ENCODE measurements at places on chromosomes 16 and 17.

DNA sequence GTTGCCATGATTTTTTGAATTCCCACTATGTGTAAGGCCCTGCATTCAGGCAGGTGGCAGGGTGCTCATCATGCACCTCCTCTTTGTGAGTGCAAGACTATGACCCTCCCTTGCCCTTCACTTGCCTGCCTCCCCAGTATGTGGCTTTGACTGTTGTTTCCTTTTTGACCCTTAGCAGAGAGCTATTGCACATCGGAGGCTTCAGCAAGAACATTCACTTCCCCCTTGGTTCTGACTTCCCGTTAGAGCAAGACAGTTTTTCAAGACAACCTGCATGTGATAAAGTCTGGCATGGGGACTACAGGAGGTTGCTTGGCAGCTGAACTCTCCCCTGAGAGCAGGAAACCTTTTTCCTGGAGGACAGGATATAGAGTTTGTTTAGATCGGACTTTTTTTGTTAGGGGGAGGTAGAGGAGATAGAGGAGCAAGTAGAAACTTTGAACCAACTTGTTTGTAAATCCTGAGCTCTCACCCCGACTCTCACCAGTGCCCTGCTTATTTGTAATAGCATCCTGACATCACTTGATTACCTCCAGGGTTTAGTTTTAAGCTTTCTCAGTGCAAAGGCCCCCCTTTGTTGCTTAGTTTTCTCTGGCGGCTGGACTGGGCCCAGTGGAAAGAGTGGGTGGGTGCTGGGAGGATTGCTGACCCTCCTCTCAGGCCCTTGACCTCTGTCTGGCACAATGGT is 34.3 kb downstream of the LIMD2 start:
- no peak for ATAC-seq

- ATAC-seq, result no peak
These were observed 295.5 kb upstream of the EEF2KMT start for GRCh38 chr16:5393070-5393469.

DNA sequence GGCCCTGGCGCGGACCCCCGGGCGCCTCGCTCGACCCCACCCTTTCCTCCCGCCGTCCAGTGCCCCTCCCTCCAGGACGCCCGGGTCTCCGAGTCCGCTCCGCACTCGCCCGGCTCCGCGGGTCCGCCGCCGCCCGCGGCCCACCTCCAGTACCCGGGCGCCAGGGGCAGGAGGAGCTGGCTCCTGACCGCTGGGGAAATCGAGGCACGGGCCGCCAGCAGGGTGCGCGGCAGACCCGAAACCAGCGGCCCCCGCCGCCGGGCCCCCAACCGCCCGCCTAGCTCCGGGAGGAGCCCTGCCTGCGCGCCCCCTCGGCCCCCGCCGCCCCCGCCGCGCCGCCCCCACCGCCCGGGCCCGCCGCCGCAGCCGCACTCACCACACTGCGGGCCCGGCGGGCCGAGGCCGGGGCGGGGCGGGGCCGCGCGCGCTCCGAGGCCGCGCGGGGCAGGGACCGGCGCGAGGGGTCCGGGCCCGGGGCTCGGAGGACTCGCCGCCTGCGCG is 333 bp downstream of the MAFG start:
- ATAC-seq, result peak; percentile 20

DNA sequence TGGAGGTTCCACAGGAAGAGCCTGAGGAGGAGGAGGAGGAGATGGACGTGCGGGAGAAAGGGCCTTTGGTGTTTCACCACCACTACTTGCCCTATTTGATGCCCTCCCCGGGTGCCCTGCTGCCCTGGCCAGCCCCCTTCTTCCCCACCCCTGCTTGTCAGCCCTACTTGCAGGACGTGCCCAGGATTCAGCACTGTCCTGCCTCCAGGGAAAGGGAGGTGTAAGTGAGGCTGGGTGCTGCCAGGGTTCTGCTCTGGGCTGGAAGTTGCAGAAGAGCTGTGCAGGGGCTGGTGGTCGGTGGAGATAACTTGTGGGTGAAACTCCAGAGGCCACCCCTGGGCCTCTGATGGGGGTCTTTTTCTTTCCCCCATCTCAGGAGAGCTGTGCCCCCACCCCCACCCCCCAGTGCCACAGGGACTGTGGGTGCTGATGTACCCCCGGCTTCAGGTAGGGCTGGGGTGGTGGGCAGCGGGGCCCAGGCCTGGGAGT is 3.0 kb downstream of the PRR29 start:
- ATAC-seq, result no peak

DNA sequence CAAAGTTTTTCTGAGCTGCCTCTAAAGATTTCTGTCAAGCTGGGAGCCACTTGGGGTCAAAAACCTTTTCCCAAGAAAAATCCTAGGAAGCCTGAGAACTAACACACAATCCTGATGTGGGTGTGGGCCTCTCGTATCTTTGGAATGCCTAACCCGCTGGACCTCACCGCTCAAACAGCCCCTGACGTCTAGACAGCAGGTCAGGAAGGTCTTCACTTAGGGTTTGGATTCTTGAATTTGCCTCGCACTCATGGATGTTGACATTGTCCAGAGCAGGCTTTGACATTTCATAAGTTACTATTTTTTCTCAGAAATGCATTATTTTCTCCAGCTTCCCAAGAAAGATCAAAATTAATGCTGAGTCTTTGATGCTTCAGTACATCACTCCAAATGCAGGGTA is 18.9 kb downstream of the TEX2 start:
- ATAC-seq, result no peak

DNA sequence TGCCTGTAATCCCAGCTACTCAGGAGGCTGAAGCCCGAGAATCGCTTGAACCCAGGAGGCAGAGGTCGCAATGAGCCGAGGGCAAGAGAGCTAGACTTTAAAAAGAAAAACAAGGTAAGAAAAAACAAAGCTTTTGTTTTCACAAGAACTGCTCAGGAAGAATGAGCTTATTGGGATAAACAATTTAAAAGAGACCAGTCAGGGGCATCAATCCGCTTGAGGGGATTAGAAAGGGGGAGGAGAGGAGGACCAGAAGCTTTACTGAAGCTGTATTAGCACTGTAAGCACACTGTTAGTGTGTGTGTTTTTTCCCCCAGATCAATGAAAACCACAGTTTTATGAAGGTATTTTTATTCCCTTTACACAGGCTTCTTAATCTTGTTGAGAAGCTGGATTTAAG is 8.8 kb downstream of the TMEM170A start:
- ATAC-seq, result no peak

- no peak for ATAC-seq
These were observed 273.9 kb downstream of the HAPSTR1 start for GRCh38 chr16:9365370-9365728.

- ATAC-seq, result peak; percentile 70
These were observed at the start of gene CCL3 for GRCh38 chr17:36089888-36090836. Gene CCL3, minus strand, starts transcription at chr17:36090143. Its CDS starts 85 bp downstream, at chr17:36090058.

- no peak for ATAC-seq
These were observed 22.3 kb downstream of the GAN start for GRCh38 chr16:81337097-81337496.

GRCh38 chr16:1378804-1379303 is 27.1 kb downstream of the GNPTG start:
- peak; percentile 83 for ATAC-seq

DNA sequence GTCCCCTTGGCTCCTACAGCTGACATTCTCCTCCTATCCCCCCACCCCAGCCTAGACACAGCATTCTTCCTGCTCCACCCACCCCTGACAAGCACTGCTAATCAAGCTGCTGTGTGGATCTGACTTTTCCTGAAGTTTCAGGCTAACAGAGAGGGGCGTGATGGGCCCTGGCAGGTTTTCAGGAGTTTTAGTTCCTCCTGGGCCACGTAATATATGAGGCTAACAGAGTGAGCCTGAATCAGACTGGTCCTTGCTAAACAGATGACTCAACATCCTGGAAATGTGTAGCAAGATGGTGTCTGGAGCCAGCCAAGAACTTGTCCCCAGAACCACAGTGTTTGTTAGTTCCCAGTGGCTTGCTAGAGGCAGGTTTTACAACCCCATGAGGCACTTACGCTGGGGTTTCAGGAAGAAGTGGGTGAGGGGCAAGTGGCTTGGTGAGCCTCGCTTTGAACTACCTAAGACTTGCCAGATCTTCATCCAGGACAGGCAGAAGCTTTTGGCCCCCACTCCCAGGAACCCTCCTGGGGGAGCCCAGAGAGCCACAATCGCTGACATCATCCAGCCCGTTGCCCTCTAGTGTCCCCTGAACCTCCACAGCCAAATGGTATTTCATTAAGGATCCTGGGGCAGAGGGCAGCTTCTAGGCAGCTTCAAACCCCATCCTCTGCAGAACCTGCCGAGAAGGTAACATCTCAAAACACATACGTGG is 15.9 kb downstream of the TMEM92 start:
- ATAC-seq, result peak; percentile 70

DNA sequence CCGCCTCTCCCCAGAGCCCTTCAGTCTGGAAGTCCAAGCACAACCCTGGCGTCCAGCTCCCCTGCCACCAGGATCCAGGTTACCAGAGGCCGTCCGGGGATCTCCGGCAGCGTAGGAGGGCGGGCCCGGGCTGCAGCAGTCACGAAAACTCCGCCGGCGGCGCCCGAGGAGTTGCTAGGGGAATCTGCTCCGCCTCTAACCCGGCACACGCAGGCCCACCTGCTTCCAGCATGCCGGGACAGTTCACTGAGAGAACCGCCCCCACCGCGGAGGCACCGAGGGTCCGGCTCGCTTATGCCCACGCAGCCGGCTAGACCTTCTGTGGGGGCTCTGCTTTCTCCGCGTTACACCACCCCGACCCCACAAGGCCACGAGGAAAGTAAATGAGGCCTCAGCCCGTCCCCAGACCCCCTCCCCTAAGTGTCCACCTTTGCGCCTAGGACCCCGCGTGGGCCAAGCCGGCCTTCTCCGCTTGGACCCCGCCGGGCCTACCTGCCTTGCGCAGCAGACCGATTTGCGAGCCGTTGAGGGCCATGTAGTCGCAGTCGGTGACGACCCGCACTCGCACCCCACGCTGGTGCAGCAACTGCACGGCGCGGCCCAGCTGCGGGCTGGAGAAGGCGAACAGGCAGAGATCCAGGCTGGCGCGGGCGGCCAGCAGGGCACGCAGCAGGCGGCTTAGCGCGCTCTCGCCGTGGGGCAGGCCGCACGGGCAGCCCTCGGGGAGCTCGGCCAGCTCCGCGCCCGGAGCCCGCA is 587 bp downstream of the PLD6 start:
- peak; percentile 65 for ATAC-seq

DNA sequence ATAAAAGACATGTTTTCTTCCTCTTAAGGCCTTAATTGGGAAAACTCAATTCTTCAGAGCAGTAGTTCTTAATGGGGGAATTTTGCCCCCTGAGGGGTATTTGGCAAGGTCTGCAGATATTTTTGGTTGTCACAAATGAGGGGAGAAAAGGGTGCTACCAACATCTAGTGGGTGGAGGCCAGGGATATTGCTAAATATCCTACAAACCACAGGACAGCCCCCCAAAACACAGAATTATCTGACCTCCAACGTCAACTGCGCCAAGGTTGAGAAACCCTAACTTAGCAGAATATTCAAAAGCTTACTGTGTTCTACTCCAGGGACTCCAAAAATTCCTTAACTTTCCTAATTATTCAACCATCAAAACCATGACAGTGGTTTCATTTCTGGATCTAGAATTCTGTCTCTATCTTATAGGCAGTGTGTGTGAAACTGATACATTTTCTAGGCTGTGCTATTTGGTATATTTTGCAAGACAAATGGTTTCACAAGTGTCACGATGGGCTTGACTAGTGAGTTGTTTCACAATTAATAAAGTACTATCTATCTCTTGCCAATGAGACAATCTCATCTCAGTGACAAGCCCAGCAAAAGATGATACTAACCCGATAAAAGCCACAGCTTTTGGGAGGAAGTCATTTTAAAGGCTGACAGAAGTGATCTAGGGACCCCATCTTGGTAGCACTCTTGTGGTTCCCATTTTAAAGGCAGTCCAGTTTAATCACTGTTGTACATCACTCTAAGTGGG is 14.7 kb downstream of the TXNDC11 start:
- peak; percentile 89 for ATAC-seq

DNA sequence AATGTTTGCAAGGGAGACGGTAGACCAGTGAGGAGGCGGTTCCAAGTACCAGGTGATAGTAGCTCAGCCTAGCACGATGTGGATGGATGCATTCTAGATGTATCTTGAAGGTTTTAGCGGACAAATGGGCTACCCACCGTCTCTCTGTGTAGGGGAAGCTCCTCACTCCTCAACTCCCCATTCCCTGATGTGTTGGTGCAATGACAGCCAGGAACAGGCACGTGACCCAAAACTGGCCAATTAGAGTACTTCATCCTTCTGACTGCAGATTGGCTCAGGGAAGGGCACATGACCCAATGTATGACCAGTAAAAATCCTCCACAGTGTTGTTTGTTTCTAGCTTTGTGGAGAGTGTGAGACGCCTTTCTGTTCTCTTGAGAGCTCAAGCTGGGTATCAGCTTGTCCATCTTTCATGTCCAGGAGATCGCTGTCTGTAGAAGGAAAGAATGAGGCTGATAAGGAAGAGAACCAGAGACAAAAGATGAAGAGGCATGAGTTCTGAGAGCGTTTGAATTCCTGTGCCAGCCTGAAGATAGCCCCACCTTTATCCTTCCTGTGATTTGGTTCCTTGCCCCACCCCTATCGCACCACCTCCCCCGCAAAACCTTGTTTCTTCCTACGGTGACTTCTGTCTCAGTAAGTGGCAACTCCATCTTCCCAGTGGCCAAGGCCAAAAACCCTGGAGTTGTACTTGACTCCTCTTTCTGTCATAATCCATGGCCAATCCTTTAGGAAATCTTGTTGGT is 2.3 kb upstream of the BORCS6 start:
- peak; percentile 6 for ATAC-seq

GRCh38 chr16:70759666-70760065 is 41.3 kb downstream of the VAC14 start:
- ATAC-seq, result no peak

DNA sequence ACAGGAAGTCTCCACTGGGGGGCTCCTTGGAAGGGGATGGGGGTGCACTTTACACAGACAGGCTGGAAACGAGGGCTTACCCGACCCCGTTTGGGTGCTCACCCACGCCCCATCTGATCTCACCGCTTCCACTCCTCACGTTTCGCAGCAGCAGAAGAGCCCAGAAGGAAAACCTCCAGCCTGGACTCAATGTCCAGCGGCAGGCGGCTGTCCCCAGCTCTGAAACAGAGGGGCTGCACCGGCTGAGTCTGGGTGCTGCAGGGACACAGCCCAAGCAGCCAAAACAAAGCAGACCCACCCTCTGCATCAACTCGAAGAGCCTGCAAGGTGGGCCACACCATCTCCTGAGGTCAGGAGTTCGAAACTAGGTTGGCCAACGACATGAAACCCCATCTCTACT is 3.9 kb downstream of the MEAK7 start:
- no peak for ATAC-seq

DNA sequence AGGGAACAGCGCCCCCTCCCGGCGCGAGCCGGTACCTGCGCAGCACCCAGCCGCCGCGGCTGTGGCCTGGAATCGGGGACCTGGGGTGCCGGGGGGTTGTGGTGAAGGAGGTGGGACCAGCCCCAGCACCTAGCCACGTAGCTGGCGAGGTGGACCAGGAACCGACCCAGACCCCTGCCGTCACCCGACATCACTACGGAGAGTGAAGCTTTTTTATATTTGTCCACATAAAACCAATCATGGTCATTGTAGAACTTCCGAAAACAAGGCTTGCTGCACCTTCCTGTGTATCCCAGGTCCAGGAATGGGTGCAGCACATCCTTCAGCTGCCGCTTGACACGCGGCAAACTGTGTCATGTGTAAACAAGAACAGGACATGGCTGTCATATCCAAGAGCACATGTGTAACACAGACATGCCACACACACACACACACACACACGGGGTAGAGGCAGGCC is 1.3 kb downstream of the HBQ1 start:
- ATAC-seq, result no peak

GRCh38 chr16:74922150-74923138 is 62.5 kb downstream of the WDR59 start:
- no peak for ATAC-seq

GRCh38 chr16:53692146-53692545 is 11.5 kb downstream of the RPGRIP1L start:
- ATAC-seq, result no peak

- peak; percentile 2 for ATAC-seq
These were observed 23.1 kb downstream of the DEF8 start for GRCh38 chr16:89971495-89972243.
